ENCODE measurements at places on chromosomes 13 and 19.

DNA sequence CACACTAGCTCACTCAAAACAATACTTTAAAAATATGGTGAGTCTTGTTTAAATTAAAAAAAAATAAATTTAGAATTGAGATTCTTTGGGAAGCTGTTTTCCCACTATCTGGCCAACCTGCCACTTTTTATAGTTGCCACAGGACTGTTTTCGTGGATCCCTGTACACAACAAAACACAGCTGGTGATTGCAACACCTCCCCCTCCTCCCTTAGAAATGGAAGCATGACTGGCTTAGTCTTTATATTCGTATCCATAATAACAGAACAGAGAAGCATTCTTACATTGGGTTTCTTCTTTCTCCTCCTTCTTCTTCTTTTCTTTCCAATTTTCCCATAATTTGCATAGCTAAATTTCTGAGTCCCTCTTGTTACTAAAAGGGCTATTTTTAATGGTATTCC, 79.5 kb upstream of the GJB6 start:
- H3K27ac ChIP-seq = no peak overlapping the region
- no peak overlapping the region for H3K4me3 ChIP-seq
- H3K27me3 ChIP-seq = peaks cover 4% of the 10 kb centered on the region
- no peaks in the 10 kb centered on the region for H3K36me3 ChIP-seq

GRCh38 chr13:97226788-97227627, 4.9 kb downstream of the MBNL2 start:
- peak overlapping the region; percentile 67 for H3K4me3 ChIP-seq
- DNase-seq = no peak
- peaks cover 35% of the 10 kb centered on the region for H3K4me1 ChIP-seq
- H3K27me3 ChIP-seq = no peaks in the 10 kb centered on the region
- H3K36me3 ChIP-seq = peaks cover 11% of the 10 kb centered on the region

DNA sequence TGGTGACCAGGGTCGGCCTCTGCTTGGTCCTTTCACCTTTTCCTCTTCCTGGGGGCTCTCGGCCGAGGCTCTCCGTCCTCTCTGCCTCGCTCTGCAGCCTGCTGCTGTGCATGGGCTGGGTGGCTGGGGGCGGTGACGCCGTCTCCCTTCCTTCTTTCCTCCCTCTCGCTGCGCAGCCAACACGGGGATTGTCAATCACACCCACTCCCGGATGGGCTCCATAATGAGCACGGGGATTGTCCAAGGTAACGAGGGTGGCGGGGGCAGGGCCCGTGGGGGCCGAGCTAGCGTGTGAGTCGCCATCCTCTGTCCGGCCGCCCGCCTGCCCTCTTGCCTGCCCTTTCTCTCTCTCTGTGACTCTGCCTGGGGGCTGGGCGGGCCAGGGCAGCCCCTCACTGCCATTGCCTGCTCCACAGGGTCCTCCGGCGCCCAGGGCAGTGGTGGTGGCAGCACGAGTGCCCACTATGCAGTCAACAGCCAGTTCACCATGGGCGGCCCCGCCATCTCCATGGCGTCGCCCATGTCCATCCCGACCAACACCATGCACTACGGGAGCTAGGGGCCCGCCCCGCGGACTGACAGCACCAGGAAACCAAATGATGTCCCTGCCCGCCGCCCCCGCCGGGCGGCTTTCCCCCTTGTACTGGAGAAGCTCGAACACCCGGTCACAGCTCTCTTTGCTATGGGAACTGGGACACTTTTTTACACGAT, 7.1 kb downstream of the YIPF2 start:
- peaks cover 7% of the 10 kb centered on the region for H3K4me1 ChIP-seq
- no peak for DNase-seq
- no peak overlapping the region for H3K27ac ChIP-seq

- no peak for DNase-seq
- H3K36me3 ChIP-seq = peaks cover 8% of the 10 kb centered on the region
- no peaks in the 10 kb centered on the region for H3K27me3 ChIP-seq
- H3K27ac ChIP-seq = peak overlapping the region; percentile 48
Measured at GRCh38 chr19:47096721-47097120, 16.9 kb downstream of the ZC3H4 start.

- peaks cover 3% of the 10 kb centered on the region for H3K4me1 ChIP-seq
- no peak overlapping the region for H3K4me3 ChIP-seq
- no peak for DNase-seq
Measured at GRCh38 chr13:29503041-29503837, 92.2 kb downstream of the SLC7A1 start.

DNA sequence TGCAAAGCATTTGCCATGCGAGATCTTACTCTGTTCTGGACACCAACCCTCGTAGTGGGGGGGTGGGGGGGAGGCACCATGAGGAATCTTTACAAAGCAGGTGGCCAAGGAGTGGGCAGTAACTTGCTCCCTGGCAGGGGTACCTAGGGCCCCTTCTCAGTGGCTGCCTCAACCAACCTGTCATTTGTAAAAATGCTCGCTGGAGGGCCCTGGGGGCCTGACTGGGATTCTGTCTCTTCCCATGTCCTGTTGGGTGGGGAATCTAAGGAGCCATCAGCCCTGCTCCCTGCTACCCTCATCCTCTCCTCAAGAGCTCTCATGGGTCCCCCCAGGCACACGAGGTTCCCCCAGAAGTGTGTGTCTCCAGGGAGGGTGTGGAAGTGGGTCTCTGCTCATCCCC, 1.5 kb downstream of the KCNN1 start:
- H3K4me3 ChIP-seq = no peak overlapping the region
- H3K27ac ChIP-seq = no peak overlapping the region
- DNase-seq = no peak
- no peaks in the 10 kb centered on the region for H3K36me3 ChIP-seq
- H3K4me1 ChIP-seq = peaks cover 6% of the 10 kb centered on the region
